ENCODE measurements at places on chromosomes 4 and X. TPM values are rescaled to one million over a fixed set of nuclear protein-coding genes. Genes with fewer than 3 reads are reported as not detected.

CYLC1 gene
- not detected for total RNA-seq

TMEM31 gene
- total RNA-seq, result 0.44 TPM

COL4A6 gene
- total RNA-seq, result not detected

CNKSR2 gene
- total RNA-seq, result 3.7 TPM

TBX22 gene
- not detected for total RNA-seq

UXT gene
- 210 TPM for total RNA-seq

EREG gene
- total RNA-seq, result not detected

RIBC1 gene
- 0.57 TPM for total RNA-seq

OTC gene
- not detected for total RNA-seq

YIPF7 gene
- total RNA-seq, result not detected

All from activated CD4-positive, alpha-beta memory T cell treated with anti-CD3 and anti-CD28 coated beads for 36 hours (primary cell).